Jurkat, Clone E6-1 (cell line): ENCODE measurements at places on chromosomes 1 and 21.

GRCh38 chr1:41875487-41875886, 43.2 kb downstream of the HIVEP3 start:
- no peak for DNase-seq

DNA sequence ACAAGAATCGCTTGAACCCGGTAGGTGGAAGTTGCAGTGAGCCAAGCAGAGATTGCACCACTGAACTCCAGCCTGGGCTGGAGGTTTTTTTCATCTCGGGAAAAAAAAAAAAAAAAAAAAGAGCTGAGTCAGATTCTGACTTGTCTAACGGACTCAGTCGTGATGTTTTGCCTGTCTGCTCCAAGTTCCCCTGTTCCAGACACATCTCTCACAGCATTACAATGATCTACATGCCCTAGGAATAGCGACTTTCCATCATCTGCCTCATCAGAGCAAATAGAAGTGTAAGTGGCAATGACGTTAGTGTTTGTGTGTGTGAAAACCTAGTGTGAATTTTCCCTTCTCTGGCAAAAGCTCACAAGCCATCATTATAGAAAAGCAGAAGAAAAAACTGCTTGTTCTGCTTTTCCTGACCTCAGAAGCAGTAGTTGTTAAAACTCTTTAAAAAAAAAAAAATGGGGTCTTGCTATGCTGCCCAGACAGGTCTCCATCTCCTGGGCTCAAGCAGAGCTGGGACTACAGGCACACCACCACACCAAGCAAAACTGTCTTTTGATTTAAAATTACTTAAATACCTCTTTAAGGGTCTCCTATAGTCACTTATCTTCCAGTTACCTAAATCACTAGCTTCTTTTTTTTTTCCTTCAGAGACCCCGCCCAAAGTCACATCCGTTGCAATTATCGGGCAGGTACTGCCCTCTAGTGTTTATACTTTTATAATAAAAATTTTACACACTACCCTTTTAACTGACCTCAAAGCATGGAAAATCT, 37.3 kb downstream of the PLEKHO1 start:
- peak; percentile 54 for DNase-seq

DNA sequence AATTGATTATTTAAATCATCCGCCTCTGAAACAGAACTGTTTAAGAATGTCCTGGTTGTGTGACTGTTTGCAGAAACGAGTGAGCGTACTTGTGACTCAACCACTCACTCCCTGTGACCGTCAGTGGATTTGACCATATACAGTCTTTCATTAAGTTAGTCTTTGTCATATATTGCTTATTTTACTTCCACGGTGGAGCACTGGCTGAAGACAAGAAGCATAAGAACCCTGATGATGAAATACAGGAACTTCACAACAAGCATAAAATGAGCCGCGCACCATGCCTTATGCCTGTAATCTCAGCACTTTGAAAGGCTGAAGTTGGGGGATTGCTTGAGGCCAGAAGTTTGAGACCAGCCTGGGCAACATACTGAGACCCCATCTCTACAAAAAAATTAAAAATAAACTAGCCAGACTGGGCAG, 194.0 kb downstream of the TOMM20 start:
- DNase-seq = no peak

- DNase-seq = no peak
Measured at GRCh38 chr1:34137411-34137810, 27.6 kb downstream of the CSMD2 start.

- DNase-seq = peak; percentile 25
Measured at GRCh38 chr1:240189386-240189989, 97.8 kb downstream of the FMN2 start.

GRCh38 chr1:36871146-36871971, 163.0 kb downstream of the GRIK3 start:
- DNase-seq = no peak

- DNase-seq = no peak
Measured at GRCh38 chr1:65422241-65423203, 2.1 kb downstream of the LEPR start.

GRCh38 chr1:66999640-67000400, 54.1 kb downstream of the SLC35D1 start:
- DNase-seq = no peak

- no peak for DNase-seq
Measured at GRCh38 chr21:14284481-14284880, 68.5 kb downstream of the RBM11 start.

DNA sequence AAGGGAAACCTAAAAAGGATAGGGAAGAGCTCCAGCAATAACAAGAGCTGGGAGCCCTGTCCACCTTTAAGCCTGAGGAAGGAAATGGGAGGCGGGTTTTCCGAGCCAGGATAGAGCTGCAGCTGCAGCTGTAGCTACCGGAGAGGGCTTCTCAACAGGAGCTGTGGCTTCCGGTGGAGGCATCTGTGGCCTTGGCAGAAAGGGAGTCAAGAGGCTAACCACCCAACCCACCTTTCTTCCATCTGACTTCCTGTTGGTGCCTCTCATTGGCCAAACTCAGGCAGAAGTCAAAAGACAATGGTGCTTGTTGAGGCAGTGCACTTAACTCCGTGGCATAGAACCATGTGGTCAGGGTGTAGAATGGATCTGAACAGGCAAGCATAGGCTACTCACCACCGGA, 313.1 kb upstream of the DAB1 start:
- peak; percentile 92 for DNase-seq

- no peak for DNase-seq
Measured at GRCh38 chr1:65001231-65001792, 35.0 kb upstream of the JAK1 start.
